ENCODE measurements at places on chromosomes 3 and 15.
A peak's percentile ranks its signal among the peaks of the same experiment; 100 is the strongest.

GRCh38 chr3:142553741-142554140, 24.8 kb downstream of the ATR start:
- no peak for DNase-seq

DNA sequence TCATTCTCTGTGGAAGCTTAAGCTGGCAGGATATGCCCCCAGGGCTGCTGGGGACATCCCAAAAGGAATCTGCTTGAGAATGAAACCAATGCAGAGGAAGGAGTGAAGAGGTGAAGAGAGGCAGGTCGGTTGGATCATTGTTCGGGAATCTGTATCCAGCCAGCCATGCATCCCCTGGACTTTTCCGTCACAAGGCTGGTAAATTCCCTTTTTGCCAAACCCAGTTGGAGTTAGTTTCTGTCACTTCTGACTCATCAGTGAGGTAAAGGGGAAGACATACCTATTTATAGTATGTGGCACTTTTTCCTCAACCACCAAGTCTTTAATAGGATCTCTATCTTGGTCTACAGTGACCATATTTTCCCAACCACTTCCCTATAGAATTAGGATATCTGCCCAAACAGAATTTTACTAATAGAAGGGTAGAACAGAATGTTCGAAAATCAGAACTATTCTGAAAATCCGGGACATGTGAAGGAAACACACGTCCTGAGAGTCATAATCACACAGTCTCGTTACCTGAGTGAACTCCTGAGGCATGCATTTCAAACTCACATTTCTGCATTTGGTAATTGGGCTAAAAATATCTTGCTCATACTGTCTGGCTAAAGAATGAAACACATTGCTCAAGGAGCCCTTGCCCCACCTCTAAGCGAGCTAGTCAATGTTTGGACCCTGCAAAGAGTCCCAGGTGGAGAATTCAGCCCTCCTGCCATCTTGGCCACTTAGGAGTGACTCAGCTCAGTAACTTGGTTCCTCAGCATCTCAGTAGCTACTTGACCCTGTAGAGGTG, 289.7 kb upstream of the ADAMTS9 start:
- DNase-seq, result no peak

DNA sequence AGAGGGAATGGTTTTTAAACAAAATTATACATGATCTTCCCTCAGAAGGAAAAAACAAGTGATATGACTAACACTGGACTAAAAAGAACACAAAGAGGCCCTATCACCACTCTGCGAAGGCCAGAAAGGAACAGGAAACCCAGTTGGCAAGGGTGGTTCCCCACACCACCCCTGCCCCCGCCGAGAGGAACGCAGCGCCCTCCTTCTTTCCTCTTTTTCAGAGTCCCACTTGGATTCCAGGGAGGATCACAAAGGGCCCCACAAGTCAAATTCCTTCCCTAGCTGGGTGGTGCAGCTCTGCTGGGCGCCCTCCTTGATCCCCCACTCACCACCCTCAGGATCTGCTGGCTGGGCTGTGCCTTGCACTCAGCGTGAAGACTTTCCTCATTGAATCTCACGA, 29.8 kb downstream of the PLA1A start:
- no peak for DNase-seq

DNA sequence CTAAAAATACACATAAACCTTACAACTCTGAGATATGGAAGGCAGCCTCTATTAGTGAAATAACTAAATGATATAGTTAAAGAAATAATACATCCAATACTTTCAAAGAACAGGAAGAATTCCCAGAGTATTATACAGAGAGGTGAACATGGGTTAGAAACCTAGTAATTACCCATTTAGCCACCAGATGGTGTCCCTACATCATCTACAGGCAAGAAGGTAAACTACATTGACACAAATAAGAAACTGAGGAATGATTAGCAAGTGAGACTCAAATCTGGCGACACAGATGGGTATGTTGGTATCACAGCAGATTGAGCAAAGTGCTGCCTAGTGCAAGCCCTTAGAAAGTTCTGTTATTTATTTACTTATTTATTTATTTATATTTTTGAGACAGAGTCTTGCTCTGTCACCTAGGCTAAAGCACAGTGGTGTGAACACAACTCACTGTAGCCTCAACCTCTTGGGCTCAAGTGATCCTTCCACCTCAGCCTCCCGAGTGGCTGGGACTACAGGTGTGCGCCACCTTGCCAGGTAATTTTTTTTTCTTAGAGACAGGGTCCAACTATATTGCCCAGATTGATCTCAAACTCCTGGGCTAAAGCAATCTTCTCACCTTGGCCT, 28.2 kb downstream of the NEK4 start:
- no peak for DNase-seq

DNA sequence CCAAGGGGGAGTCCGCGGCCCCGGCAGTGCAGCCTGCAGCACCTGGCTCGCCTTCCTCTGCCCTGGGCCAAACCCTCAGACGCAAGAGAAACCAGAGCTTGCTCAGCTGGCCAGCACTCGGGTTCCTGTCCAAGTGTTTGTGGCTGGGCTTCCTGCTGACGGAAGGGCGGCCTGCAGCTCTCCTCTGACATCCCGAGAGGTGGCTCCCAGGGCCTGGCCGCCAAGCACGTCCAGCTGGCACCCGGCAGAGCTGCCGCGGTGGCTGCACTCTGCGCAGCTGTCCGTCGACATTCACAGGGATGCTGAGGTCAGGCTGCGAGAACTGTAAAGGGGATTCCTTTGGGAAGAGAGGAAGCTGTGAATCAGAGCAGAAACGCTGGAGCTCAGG, 85.6 kb downstream of the CPN2 start:
- no peak for DNase-seq

DNA sequence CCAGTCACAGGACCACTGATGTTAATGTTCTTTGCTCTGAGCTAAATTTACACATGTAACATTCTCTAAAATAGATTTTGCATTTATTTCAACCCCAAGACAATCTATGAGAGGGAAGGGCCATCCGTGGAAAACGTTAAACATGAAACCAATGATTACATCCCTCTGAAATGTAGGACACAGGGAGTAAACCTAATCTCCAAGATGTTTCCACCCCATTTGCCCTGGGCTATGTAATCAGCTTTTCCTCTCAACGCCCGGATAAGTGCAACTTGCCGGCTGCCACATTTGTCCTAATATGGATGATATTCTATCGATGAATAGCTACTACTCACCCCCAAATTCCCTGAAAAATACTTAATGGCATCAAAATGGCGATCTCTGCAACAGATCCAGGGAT, 6.4 kb upstream of the FMN1 start:
- no peak for DNase-seq

- no peak for DNase-seq
These were observed 62.1 kb upstream of the IQSEC1 start for GRCh38 chr3:13135251-13135810.

- no peak for DNase-seq
These were observed 37.0 kb downstream of the ETFA start for GRCh38 chr15:76274226-76274625.

GRCh38 chr3:59388555-59389270, 338.9 kb upstream of the CFAP20DC start:
- DNase-seq, result no peak

GRCh38 chr3:179668429-179668828, 15.6 kb downstream of the USP13 start:
- DNase-seq, result no peak

- DNase-seq, result peak; percentile 86
These were observed 52.3 kb upstream of the CHRNA7 start for GRCh38 chr15:31977812-31978661.

DNA sequence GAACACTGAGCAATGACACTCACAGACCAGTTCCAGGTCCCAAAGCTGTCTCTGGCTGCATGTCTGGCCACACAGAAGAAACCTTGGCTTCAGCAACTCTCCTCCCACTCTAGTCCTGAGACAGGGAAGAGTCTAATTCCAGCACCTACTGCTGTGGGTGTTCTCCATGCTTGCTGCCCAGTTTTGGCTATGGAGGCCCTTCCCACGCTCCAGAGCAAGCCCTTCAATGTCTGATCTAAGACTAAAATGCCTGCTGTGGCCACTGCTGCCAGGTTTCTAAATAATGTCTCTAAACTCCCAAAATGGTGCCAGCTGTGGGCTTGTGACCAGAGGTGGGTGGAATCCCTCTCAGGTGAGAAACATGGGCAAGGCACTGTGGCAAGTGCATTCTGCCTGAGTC, 531.3 kb downstream of the GRM7 start:
- no peak for DNase-seq

GRCh38 chr3:57434041-57434440, 110.1 kb downstream of the DNAH12 start:
- no peak for DNase-seq

- no peak for DNase-seq
These were observed 28.8 kb downstream of the WHAMM start for GRCh38 chr15:82838096-82838735.

- no peak for DNase-seq
These were observed 27.1 kb upstream of the TPRG1 start for GRCh38 chr3:189144645-189145044.

DNA sequence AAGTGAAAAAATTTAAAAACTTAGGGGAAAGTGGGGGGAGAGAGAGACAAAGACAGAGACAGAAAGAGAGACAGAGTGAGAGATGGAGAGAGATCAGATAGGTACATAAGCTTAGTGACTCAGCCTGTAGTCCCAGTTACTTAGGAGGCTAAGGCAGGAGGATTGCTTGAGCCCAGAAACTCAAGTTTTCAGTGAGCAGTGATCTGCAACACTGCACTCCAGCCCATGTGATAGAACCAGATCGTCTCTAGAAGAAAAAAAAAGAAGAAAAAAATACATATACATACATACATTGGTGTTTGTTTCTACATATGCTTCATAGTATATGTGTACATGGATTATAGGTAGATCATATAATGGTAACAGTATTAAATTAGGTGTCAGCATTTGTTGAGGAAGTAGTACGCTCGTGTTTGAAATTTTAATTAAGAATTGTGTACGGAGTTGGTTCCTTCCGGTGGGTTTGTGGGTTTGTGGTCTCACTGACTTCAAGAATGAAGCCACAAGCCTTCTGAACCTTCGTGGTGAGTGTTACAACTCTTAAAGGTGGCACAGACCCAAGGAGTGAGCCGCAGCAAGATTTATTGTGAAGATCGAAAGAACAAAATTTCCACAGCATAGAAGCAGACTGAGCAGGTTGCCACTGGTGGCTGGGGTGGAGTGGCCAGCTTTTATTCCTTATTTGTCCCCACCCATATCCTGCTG, 38.3 kb upstream of the SNRPN start:
- DNase-seq, result no peak

GRCh38 chr3:29802057-29802456, 521.2 kb downstream of the RBMS3 start:
- DNase-seq, result no peak

GRCh38 chr3:134353171-134353825, 20.9 kb downstream of the AMOTL2 start:
- no peak for DNase-seq

- DNase-seq, result no peak
These were observed 17.5 kb downstream of the LSG1 start for GRCh38 chr3:194654443-194654842.

DNA sequence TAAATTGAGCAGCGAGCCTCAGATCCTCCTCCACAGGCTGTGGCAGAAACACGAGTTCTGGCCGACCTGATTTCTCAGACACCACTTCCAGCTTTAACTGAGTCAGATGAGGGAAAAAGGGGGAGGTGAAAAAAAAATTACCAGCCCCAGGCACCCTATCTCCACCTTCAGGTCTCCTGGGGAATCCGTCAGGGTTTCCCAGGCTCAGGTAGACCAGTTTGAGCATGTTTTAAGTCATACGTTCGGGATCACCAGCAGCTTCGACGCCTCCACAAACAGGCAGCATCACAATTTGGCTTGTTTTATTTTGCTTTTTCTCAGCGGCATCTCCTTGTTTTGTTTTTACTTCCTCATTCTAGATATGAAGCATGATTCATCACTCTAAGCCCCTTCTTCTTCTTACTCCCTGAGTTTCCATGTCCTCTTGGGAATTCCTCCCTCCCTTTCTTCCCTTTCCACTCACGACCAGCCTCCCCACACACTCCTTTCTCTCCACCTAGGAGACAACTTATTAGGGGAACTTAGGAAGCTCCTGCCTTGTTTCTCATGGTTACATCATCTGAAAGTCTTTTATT, 190.1 kb downstream of the ZNF621 start:
- no peak for DNase-seq

- DNase-seq, result peak; percentile 29
These were observed 122.7 kb downstream of the DGKG start for GRCh38 chr3:186239321-186239720.

DNA sequence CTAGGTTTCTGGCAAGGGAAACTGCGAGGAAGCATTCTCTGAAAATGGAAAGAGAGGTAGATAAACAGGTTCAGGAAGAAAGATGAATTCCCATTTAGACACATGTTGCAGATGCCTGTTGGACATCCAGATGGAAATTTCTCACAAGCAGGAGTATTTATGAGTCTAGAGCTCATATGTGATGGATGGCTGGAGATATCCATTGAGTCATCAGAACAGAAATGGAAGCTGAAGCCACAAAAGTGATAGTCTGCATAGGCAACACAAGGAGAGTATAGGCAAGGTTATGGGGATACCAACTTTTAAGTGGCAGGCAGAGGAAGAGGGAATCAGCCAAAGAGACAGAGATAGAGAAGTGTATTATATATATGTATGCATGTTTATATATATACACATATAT, 6.3 kb upstream of the RAMAC start:
- DNase-seq, result no peak

DNA sequence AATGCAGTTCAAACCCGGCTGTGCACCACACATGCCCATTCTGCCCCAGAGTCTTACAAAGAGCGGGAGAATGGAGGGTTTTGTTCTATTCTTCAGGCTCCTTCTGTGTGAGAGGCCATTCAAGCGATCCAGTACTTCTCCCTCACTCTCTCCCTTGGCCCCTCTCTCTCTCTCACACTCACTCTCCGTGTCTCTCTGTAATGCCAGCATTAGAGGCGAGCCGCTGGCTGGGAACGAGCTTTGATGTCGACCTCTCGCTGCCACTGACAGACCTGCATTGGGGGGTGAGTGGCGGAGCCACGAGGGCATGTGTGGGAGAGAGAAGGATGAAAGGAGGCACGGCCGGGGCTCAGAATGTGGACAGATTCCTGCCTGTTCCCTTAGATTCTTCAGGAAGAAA, 231.7 kb upstream of the ARRDC4 start:
- no peak for DNase-seq

DNA sequence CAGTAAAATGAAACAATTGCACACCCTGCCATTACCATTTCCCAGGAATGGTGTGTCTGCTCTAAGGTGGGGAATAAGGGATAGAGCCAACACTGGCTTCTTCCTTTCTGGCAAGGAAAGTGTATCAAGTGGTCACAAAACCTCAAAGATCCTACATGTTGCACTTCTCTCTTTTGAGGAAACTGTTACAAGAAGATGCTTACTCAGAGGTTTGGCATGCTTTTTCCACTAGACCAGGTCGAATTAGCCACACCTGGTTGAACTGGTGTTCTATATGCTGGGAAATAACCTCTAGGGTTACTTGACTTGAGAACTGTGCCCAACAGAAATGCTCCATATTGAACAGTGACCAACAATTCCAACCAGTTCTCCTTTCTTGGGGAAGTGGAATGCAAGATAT, 102.9 kb downstream of the LRRN1 start:
- DNase-seq, result no peak

DNA sequence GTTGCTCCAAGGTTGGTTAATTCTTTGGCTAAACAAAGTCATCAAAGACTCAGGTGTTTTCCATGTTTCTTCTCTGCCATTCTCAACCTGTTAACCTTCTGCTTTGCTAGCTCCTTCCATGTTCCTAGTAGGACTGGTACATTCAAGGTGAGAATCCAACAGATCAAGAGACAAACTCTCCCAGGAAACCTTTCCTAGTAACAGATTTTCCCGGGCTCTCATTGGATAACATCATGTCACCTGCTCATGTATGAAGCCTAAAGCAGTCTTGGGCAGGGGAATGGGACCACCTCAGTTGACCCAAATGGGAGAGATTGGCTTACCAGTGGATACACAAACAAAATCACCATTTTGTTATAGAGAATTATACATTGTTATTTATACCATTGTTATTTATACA, 14.9 kb downstream of the SEMA6D start:
- no peak for DNase-seq

All from endothelial cell (in vitro differentiated cells).